ENCODE measurements at places on chromosomes 4 and X. TPM values are rescaled to one million over a fixed set of nuclear protein-coding genes. Genes with fewer than 3 reads are reported as not detected.
A peak's percentile ranks its signal among the peaks of the same experiment; 100 is the strongest.

GRCh38 chr4:169263791-169264392 lies 6.9 kb downstream of the SH3RF1 start:
- DNase-seq = no peak
- H3K4me1 ChIP-seq = no peaks in the 10 kb centered on the region
- no peak overlapping the region for H3K4me3 ChIP-seq
- H3K27ac ChIP-seq = no peak overlapping the region

The HS3ST1 gene
- 1.5 TPM for total RNA-seq

GRCh38 chr4:38611676-38612075 lies 52.3 kb upstream of the KLF3 start:
- no peak overlapping the region for H3K27ac ChIP-seq
- H3K36me3 ChIP-seq = no peaks in the 10 kb centered on the region
- H3K27me3 ChIP-seq = no peaks in the 10 kb centered on the region
- no peak overlapping the region for H3K4me3 ChIP-seq

The ZMAT1 gene
- total RNA-seq = 5.1 TPM

- DNase-seq = no peak
- H3K27ac ChIP-seq = no peak overlapping the region
- no peaks in the 10 kb centered on the region for H3K27me3 ChIP-seq
- H3K36me3 ChIP-seq = no peaks in the 10 kb centered on the region
Observed at GRCh38 chr4:75071317-75071716, 138.4 kb downstream of the PARM1 start.

The POU4F2 gene
- not detected for total RNA-seq

DNA sequence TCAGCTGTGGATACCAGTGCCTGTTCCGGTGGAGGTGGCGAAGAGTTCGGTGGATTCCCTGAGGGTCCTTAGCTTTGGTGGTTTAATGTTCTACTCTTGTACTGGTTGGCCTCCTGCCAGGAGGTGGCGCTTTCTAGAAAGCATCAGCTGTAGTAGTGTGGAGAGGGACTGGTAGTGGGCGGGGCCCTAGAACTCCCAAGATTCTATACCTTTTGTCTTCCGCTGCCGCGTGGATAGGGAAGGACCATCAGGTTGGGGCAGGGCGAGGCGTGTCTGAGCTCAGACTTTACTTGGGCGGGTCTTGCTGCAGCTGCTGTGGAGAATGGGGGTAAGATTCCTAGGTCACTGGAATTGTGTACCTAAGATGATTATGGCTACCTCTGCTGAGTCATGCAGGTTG lies 390.3 kb downstream of the FAM47A start:
- H3K36me3 ChIP-seq = no peaks in the 10 kb centered on the region
- H3K4me3 ChIP-seq = no peak overlapping the region

The TMEM150C gene
- total RNA-seq = 6.1 TPM

The LUZP4 gene
- total RNA-seq = not detected

- no peak for DNase-seq
- H3K4me3 ChIP-seq = no peak overlapping the region
- no peaks in the 10 kb centered on the region for H3K27me3 ChIP-seq
- H3K4me1 ChIP-seq = no peaks in the 10 kb centered on the region
- H3K27ac ChIP-seq = no peak overlapping the region
- H3K36me3 ChIP-seq = no peaks in the 10 kb centered on the region
Observed at GRCh38 chr4:8029689-8030088, 90.0 kb upstream of the AFAP1 start.

DNA sequence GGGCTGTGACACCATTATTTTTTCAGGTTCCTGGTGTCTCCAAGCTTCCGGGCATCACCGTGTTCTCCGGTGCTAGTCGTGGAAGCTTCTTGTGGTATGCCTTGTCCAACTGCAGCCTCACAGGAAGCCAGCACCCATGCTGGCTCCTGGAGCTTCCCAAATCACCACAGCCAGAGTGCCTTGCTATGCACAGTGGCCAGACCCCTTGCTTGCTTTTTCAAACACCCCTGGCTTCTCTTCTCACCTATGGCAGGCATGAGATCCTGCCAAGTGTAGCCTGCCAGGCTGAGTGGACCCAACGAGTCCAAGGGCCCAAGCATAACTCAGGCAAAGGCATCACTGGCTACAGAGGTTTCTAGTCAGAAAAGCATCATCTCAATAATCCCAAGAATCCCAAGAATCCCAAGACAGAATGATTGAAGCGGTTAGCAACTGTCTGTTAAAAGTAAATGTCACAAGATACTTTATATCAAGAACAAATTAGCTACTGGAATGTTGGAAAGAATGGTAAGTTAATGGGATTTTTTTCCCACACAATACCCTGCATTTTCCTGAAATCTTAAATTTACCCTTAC lies 1522.9 kb downstream of the PCDH18 start:
- H3K27me3 ChIP-seq = no peaks in the 10 kb centered on the region
- no peak overlapping the region for H3K4me3 ChIP-seq
- no peaks in the 10 kb centered on the region for H3K36me3 ChIP-seq
- H3K4me1 ChIP-seq = no peaks in the 10 kb centered on the region
- no peak overlapping the region for H3K27ac ChIP-seq
- no peak for DNase-seq

- no peaks in the 10 kb centered on the region for H3K36me3 ChIP-seq
- H3K27me3 ChIP-seq = no peaks in the 10 kb centered on the region
- H3K4me3 ChIP-seq = no peak overlapping the region
Observed at GRCh38 chrX:123121241-123121640, 62.8 kb upstream of the GRIA3 start.

- peaks cover 8% of the 10 kb centered on the region for H3K4me1 ChIP-seq
- no peaks in the 10 kb centered on the region for H3K36me3 ChIP-seq
- peak overlapping the region; percentile 100 for H3K27ac ChIP-seq
- no peaks in the 10 kb centered on the region for H3K27me3 ChIP-seq
Observed at GRCh38 chr4:184475498-184475897, 1.1 kb upstream of the IRF2 start.

DNA sequence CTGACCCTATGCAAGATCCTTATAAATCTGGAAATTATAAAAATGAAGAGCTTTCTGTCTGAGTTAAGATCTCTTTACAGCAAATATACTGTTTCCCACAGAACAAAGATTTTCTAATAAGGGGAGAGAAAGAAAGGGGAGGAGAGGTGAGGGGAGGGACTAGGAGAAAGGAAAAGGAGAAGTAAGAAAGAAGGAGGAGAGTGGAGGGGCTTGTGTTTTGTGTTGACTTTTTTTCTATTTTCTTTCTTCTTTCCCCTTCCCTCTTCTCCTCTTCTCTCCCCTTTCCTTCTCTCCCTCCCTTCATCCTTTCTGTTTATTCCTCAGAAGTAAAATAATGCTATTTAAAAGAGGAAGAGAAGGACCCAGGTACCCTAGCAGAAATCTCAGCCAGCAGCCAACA lies 6.2 kb downstream of the CXCL6 start:
- no peaks in the 10 kb centered on the region for H3K36me3 ChIP-seq
- no peak overlapping the region for H3K27ac ChIP-seq
- H3K4me3 ChIP-seq = no peak overlapping the region
- DNase-seq = no peak
- H3K4me1 ChIP-seq = no peaks in the 10 kb centered on the region

GRCh38 chr4:101192244-101192643 lies 155.1 kb downstream of the PPP3CA start:
- H3K27me3 ChIP-seq = no peaks in the 10 kb centered on the region
- no peak for DNase-seq
- H3K27ac ChIP-seq = no peak overlapping the region
- no peaks in the 10 kb centered on the region for H3K36me3 ChIP-seq

GRCh38 chr4:110753466-110753865 lies 130.6 kb upstream of the PITX2 start:
- H3K4me3 ChIP-seq = no peak overlapping the region
- no peaks in the 10 kb centered on the region for H3K27me3 ChIP-seq
- DNase-seq = no peak
- H3K36me3 ChIP-seq = no peaks in the 10 kb centered on the region
- no peak overlapping the region for H3K27ac ChIP-seq

DNA sequence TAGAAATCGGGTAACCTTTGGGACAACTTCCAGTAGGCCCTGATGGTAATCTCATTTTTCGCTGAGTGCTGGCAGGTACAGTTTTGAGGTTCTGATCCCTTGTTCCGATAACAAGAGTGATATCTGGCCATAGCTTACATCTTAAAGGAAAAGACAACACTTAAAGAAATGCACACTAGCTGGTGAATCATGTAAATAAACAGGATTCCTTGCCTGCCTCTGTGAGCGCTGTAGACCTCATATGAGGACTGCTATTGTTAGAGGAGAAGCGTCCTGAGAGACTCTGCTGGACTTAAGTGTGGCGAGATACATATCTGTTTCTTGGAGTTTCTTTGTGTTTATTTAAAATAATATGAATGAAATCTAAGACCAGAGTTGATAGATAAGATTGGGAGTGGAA lies 149.3 kb upstream of the SLC4A4 start:
- H3K4me1 ChIP-seq = peaks cover 11% of the 10 kb centered on the region
- DNase-seq = no peak
- no peak overlapping the region for H3K4me3 ChIP-seq
- H3K27ac ChIP-seq = no peak overlapping the region
- H3K36me3 ChIP-seq = no peaks in the 10 kb centered on the region

DNA sequence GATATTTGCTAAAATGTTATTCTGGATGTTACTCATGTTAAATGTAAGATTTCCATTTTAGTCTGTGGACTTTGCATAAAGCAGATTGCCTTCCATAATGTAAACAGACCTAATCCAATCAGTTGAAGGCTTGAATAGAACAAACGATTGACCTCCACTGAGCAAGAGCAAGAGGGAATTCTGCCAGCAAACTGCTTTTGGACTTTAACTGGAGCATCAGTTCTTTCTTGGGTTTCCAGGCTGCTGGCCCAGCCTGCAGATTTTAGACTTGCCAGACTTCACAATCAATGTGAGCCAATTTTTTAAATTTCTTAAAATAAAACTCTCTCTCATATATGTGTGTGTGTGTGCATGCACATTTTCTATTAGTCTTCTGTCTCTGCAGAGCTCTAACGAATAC lies 1248.8 kb downstream of the ADGRL3 start:
- no peaks in the 10 kb centered on the region for H3K36me3 ChIP-seq
- H3K27me3 ChIP-seq = no peaks in the 10 kb centered on the region
- DNase-seq = no peak

- no peaks in the 10 kb centered on the region for H3K27me3 ChIP-seq
- H3K36me3 ChIP-seq = no peaks in the 10 kb centered on the region
- H3K4me3 ChIP-seq = no peak overlapping the region
- DNase-seq = no peak
Observed at GRCh38 chr4:76962406-76963130, 13.0 kb downstream of the SEPTIN11 start.

The SLITRK4 gene
- total RNA-seq = 0.66 TPM

- H3K4me1 ChIP-seq = peaks cover 13% of the 10 kb centered on the region
- no peak overlapping the region for H3K27ac ChIP-seq
- no peaks in the 10 kb centered on the region for H3K36me3 ChIP-seq
- no peak overlapping the region for H3K4me3 ChIP-seq
Observed at GRCh38 chrX:19889582-19890342, 2.4 kb upstream of the SH3KBP1 start.

The ETDB gene
- not detected for total RNA-seq

DNA sequence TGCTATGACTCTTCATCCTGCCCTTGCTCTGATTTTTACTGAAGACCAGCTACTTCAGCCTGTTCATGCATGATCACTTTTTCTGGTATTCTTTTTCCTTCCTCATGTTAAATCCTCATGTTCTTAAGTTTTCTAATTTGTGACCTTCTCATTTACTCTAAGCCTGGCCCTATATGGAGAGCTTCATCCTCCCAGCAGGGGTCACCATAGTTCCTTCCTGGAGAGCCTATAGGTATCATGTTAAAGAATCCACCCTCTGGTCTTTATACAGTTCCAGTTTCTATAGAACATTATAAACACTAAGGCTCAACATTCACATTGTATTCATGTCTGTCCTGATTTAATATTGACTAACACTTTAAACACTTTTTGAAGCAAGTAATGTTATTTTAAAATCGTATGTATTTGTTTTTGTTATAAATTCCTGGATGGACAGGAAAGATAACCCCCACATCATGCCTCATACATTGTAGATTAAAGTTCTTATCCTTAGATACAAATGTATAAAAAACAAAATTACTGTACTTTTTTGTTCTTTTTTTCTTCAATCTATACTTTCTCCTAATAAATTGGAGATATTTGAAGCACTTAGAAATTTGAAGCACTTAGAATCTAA lies 53.8 kb upstream of the OTUD4 start:
- no peaks in the 10 kb centered on the region for H3K36me3 ChIP-seq
- no peaks in the 10 kb centered on the region for H3K4me1 ChIP-seq

DNA sequence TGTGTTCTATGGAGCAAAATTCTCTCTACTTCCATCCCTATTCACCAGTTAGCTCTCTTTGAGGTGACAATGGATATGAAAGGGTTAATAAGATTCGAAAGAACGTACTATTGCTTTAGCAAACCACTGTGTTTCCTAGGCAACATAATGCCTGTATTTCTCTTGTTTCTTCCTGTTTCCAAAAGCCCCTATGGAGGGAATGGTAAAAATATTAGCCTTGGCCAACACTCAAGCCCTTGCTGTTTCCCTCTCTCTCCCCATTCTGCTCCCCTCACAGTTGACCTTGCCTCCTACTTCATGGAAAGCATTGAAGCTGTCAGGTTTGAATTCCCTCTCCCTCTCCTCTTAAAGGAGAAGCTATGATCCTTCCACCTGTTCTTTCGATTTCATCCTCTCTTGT lies 9.6 kb upstream of the PGRMC1 start:
- H3K36me3 ChIP-seq = no peaks in the 10 kb centered on the region
- H3K4me1 ChIP-seq = no peaks in the 10 kb centered on the region
- no peak overlapping the region for H3K4me3 ChIP-seq
- H3K27me3 ChIP-seq = no peaks in the 10 kb centered on the region

The RXFP1 gene
- total RNA-seq = 0.05 TPM

- H3K27ac ChIP-seq = no peak overlapping the region
- H3K4me3 ChIP-seq = no peak overlapping the region
Observed at GRCh38 chrX:137352101-137352660, 213.7 kb upstream of the ZIC3 start.

- no peak overlapping the region for H3K4me3 ChIP-seq
- H3K27ac ChIP-seq = peak overlapping the region; percentile 94
- H3K27me3 ChIP-seq = no peaks in the 10 kb centered on the region
- H3K36me3 ChIP-seq = no peaks in the 10 kb centered on the region
- DNase-seq = peak; percentile 94
Observed at GRCh38 chrX:40127052-40127451, 29.3 kb upstream of the BCOR start.

The HTRA3 gene
- total RNA-seq = 1.5 TPM

The AGTR2 gene
- 3.0 TPM for total RNA-seq

- no peaks in the 10 kb centered on the region for H3K36me3 ChIP-seq
- H3K4me1 ChIP-seq = peaks cover 7% of the 10 kb centered on the region
- peak; percentile 45 for DNase-seq
- H3K27ac ChIP-seq = no peak overlapping the region
- H3K4me3 ChIP-seq = peak overlapping the region; percentile 69
- H3K27me3 ChIP-seq = no peaks in the 10 kb centered on the region
Observed at GRCh38 chrX:139930916-139931645, 1.8 kb downstream of the ATP11C start.

- H3K27ac ChIP-seq = no peak overlapping the region
- H3K4me3 ChIP-seq = no peak overlapping the region
- peaks cover 73% of the 10 kb centered on the region for H3K36me3 ChIP-seq
- DNase-seq = no peak
Observed at GRCh38 chrX:72272868-72273267, 4.2 kb downstream of the RPS4X start.

The GPR119 gene
- not detected for total RNA-seq
